BE2C (cell line): ENCODE measurements at places on chromosomes 3 and 15.

- DNase-seq = peak; percentile 8
Measured at GRCh38 chr3:60743631-60744164, 507.6 kb downstream of the FHIT start.

- DNase-seq = no peak
Measured at GRCh38 chr3:142445816-142446254, 2.0 kb downstream of the XRN1 start.

- DNase-seq = no peak
Measured at GRCh38 chr15:65062726-65063125, 5.1 kb downstream of the RASL12 start.

DNA sequence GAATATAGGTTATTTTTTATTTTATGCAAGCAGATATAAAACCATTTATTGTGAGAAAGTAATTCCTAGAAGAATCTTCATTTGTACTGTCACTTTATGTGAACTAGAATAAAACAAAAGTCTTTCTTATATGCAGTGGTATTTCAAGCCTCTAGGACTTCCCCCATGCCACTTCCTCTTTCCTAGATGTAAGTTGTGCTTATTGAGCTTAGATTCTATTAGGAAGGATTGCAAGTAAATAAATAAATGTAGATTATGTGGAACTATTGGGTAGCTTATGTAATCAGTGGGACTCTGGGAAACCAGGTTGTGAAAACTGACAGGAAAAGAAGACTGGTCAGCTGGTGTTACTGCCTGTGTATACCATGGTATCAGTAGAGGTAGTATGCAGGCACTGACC is 169.7 kb downstream of the RSRC1 start:
- DNase-seq = no peak

GRCh38 chr15:72740219-72740618 is 43.3 kb downstream of the ADPGK start:
- DNase-seq = no peak

GRCh38 chr3:133158686-133159085 is 120.5 kb downstream of the TMEM108 start:
- DNase-seq = no peak

- no peak for DNase-seq
Measured at GRCh38 chr3:194310060-194310835, 40.9 kb downstream of the CPN2 start.

DNA sequence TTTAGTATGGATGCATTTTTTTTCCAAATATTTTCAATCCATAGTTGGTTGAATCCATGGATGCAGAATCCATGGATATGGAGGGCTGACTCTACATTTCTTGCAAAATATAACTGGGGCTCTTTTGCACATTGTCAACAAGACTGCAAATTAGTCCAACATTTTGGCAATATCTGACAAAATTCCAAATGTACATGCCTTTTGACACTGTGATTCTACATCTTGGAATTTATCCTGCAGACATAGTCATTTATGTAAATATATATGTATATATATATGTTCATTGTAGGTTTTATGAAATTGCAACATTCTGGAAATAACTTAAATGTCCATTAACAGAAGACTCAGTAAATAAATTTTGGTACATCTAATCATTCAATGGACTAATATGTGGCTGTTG is 203.0 kb downstream of the THRB start:
- DNase-seq = no peak

GRCh38 chr3:112865757-112866156 is 19.1 kb upstream of the CD200R1L start:
- no peak for DNase-seq
